Gastrocnemius medialis (tissue), 4 donors: ENCODE measurements at places on chromosomes 6 and 20. TPM values are rescaled to one million over a fixed set of nuclear protein-coding genes. Genes with fewer than 3 reads are reported as not detected.
A peak's percentile ranks its signal among the peaks of the same experiment; 100 is the strongest.

GRCh38 chr6:127997496-127998164 is 96.8 kb upstream of the THEMIS start:
- DNase-seq = no peak

GRCh38 chr6:156840136-156840535 is 63.0 kb downstream of the ARID1B start:
- DNase-seq = no peak

DNA sequence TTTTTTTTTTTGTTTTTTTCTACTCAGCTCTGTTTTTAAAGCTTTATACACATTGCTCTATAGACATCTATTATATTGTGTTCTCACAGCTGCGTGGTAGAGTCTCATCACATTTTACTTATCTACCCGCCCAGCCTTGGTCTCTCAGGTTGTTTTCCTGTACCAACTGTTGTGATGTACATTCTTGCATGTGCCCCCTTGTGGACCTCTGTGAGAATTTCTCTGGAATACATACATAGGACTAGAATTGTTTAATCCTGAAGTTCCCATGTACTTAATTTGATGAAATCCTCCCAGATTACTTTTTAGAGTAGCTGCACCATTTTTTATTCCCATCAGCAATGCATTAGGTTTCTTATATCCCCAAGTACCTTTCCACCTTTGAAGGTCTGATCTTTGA is 40.4 kb upstream of the TINAG start:
- DNase-seq = no peak

DNA sequence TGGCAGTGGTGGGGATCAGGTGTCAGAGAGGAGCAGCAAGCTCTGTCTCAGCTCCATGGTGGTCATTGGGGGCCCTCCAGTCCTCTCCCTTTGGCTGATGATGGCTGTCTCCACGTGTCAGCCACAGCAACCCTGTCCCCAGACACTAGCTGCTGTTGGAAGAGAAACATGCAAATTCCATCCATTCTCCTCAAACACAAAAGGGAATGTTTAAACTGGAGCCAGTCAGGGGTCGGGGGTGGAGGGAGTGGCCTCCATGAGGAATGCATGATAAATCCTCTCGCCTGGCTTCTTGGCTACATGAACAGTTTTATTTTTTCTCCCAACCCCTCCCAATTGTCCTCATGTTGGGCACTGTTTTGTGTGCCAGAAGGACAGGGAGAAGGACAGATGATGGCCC is 86.4 kb downstream of the EDN3 start:
- DNase-seq = no peak

DNA sequence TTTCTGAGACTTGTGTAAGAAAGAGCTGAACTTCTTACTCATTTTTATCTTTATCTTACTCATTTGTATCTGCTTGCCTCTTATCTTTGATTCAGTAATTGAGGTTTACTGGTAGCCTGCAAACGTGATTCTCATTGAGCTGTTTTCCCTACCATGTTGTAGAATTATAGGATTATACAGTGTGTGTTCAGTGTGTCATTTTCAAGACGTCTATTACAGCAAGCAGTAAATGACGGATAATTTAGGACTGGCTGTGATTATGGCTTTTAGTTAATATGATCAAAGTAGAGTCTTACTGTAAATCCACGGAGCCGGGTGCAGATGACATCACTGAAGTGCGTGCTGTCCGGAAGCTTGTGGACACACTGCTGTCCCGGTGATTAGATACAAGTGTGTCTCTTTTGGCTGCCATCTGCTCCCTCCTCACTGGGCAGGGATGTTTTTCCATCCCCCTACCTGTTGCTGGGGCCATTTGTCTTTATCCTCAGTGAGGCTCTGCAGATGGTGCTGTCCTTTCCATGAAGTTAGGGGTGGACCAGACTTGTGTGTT is 6.0 kb downstream of the NELFCD start:
- DNase-seq = no peak

DNA sequence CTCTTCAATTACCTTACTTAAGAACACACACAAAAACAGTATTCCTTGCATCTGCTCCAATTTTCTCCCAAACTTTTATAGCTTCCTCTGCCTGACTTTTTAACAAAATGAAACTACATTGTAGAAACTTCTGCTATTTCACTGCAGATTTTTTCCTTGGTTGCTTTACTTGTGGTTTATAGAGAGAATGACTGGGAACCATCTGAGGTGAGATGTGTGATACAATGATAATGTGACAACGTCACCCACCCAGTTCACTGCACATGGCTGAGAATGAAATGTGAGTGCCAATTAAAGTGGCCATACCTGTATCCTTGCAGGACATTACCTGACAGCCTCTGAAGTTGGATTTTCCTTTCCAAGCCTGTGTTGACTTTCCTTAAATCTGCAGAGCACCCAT is 258.4 kb downstream of the CD83 start:
- DNase-seq = no peak

DNA sequence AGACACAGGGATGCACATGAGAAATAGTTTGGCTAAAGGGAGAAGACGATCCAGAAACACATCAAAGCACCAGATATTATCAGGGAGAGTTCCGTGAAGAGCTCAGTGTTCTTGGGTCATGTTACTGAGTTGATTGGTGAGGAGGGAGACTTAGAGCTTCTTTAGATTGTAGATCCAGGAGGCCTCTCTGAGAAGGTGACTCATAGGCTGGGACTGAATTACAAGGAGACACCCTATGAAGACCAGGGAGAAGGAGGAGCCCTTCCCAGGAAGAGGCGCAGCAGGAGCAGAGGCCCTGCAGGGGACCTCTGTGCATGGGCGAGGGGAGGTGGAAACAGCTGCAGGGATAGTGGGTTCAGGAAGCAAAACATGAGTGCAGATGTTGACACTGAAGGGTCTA is 196.5 kb downstream of the SLC24A3 start:
- DNase-seq = no peak

- DNase-seq = peak; percentile 92
Measured at GRCh38 chr20:62550087-62550632, 74.4 kb upstream of the GATA5 start.

DNA sequence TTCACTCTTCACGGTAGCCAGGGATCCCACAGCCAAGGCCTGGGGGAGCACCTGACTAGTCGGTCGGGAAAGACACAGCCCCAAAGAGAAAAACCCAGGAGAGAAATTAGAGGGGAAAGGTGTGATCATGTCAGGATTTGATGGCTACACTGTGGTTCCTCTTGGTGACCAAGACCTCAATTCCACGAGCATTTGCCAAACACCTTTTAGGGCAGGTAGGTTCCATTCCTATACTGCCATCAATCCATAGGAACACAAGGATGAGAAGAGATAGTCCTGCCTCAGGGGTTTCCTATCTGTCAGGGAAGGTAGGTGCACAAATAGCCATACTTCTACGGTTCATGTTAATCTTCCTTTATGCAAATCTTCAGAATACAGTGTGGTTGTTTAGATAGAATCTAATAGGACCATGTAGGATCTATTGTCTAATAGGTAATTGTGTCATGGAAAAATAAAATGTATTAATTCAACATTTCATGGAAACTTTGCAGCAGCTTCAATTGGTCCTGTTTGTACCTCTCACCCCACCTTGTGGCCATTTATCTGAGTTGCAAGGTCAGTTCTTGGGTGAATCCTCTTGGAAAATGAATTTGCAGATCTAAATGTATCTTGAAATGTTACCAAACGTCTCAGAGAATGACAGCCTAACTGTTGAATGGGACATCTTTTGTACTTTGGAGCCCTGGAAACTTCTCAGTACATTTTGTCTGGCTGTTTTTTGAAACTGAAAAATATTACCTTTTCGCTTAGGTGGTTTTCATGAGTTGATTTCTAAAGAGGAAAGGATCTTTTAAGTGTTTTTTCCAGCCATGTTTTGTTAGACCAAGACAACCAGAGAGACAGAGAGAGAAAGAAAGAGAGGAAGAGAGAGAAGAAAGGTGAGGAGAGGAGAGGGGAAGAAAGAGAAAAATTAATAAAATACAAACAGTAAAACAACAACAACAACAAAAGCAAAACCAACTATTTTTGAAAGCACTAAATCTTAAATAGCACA is 33.7 kb upstream of the IYD start:
- DNase-seq = no peak

DNA sequence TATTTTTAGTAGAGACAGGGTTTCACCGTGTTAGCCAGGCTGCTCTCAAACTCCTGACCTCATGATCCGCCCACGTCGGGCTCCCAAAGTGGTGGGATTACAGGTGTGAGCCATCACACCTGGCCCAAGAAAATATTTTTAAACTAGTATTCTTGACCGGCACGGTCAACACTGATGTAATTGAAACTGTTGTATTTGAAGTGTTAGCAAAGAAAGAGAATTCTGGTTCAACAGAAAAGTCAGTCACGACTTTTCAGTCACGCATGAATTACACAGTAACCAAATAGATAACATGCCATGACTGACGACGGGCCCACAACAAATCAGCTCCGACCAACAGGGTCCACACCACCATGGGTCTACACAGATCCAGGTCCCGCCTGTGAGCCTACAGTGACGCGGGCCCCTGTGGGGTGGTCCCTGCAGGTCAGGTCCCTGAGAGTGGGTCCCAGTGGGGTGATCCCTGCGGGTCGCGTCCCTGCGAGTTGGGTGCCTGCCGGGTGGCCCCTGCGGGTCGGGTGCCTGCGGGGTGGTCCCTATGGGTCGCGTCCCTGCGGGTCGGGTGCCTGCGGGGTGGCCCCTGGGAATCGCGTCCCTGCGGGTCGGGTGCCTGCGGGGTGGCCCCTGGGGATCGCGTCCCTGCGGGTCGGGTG is 1.0 kb downstream of the GMEB2 start:
- DNase-seq = no peak

DNA sequence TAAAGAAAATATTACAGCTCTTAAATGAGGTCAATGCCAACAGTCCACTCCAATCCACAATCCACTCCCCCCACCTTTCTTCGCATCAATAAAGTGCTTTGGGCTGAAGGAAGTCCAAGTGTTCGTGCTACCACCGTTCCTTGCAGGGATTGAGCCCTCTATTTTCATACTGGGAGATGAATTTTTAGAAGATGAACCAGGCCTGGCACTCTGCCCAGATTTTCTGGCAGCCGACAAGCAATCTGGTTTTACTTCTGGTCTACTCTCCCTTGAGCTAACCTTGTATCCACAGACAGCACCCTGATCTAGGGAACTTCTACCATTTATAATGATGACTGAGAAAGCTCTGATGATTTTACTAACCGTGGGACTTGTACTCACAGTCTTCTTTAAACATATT is 72.3 kb downstream of the BTBD9 start:
- peak; percentile 62 for DNase-seq

- no peak for DNase-seq
Measured at GRCh38 chr6:13702809-13703302, 8.8 kb downstream of the RANBP9 start.

DNA sequence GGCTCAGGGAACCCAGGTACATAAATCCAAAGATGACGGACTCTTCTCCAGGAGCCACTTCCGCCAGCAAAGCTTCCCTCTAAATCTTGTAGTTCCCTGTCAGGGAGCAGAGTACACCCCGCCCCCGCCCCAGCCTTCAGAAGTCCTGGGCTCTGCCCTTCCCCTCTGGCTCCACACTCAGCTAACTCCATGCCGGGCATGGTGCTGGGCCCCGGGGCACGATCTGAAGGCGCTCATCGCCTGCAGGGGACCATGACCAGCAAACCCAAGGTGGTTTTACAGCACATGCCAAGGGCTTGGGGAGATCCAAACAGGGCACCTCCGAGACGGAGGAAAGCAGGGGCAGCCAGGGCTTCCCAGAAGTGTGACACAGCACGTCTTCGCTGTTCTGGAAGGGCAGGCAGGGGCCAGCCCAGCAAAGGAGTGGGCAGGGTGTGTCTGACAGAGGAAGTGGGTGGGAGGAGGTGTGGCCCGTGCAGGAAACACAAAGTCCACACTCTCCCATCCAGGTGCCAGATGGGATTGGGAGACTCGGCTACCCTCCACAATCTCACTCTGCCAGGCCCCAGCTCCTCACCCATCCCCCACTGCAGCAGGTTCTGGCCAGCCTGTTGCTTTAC is 41.6 kb upstream of the SLC22A2 start:
- DNase-seq = no peak

- DNase-seq = no peak
Measured at GRCh38 chr6:122754191-122754731, 25.3 kb upstream of the FABP7 start.

- DNase-seq = no peak
Measured at GRCh38 chr6:148616841-148617240, 130.0 kb upstream of the UST start.

DNA sequence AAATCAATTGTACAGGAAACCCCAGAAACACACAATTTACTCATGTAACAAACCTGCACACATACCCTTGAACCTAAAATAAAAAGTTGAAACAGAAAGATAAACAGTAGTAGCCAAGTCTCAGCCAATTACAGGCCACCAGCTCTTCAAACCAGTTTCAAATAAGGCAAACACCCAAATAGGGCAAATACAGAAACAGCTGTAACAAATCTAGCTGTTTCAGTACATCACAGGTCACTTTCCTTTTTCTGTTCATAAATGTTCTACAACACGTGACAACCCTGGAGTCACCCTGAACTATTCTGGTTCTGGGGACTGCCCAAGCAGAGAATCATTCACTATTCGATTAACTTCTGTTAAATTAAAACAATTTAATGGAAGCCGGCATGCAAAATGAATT is 329.0 kb downstream of the GJA1 start:
- no peak for DNase-seq

GRCh38 chr6:142398353-142398752 is 96.5 kb downstream of the ADGRG6 start:
- no peak for DNase-seq

GRCh38 chr6:80605165-80605989 is 498.9 kb downstream of the BCKDHB start:
- no peak for DNase-seq

GRCh38 chr6:34517461-34517881 is 38.7 kb downstream of the SPDEF start:
- DNase-seq = no peak

Gene CST2
- total RNA-seq = not detected

Gene SIM1
- total RNA-seq = 0.68 TPM

Gene TINAG
- 0.41 TPM for total RNA-seq

Gene LY6G6F
- total RNA-seq = not detected

Gene CFAP61
- total RNA-seq = 17.1 TPM

Gene IL17F
- not detected for total RNA-seq

Gene COL21A1
- 0.61 TPM for total RNA-seq

Gene PACRG
- 0.29 TPM for total RNA-seq

Gene C20orf141
- not detected for total RNA-seq

Gene TAAR1
- total RNA-seq = not detected

Gene VIP
- total RNA-seq = not detected

Gene TSPO2
- total RNA-seq = not detected

Gene LRFN2
- not detected for total RNA-seq

Gene CDSN
- total RNA-seq = not detected
